ENCODE measurements at places on chromosomes 7 and 10.

GRCh38 chr7:155831807-155832524 lies 19.7 kb upstream of the SHH start:
- DNase-seq: no peak

- no peak for DNase-seq
These were observed 104.5 kb downstream of the CYP26A1 start for GRCh38 chr10:93178226-93178625.

GRCh38 chr7:108313086-108313485 lies 143.2 kb downstream of the NRCAM start:
- no peak for DNase-seq

DNA sequence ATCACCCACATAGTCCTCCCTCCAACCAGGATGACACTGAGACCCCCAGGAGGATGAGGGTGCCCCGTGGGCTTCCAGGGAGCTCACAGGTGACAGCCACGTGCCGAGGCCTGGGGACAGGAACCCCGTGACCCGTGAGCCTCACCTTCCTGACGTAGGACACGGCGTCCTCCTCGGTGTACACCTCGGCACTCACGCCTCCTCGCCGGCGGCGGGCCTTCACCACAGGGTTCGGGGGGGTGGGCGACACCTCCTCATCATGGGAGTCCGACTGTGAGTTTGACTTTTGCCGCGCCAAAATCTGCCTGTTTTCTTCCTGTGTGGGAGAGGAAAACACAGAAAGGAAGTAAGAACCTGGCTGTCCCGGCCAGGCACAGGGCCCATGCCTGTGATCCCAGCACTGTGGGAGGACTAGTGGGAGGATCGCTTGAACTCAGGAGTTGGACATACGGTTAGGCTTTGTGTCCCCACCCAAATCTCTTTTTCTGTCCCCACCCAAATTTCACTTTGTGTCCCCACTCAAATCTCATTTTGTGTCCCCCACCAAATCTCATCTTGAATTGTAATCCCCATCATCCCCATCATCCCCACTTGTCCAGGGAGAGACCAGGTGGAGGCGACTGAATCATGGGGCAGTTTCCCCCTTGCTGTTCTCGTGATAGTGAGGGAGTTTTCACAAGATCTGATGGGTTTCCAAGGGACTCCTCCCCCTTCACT lies 45.9 kb upstream of the DNAAF5 start:
- DNase-seq: no peak

DNA sequence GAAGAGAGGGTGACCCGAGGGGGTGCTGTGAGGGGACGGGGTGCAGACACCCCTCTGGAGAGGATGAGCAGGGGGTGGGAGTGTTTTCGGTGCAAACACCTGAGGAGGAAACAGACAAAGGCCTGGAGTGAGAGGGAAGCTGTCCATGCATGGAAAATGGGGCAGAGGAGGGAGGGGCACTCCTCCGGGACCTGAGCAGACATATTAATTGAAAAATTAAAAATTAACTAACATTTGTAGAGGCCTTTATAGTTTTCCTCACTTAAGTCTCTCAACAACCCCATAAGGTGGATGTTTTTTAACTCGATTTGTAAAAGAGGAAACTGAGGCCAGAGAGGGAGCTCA lies 1.2 kb downstream of the VPS37D start:
- DNase-seq: no peak

DNA sequence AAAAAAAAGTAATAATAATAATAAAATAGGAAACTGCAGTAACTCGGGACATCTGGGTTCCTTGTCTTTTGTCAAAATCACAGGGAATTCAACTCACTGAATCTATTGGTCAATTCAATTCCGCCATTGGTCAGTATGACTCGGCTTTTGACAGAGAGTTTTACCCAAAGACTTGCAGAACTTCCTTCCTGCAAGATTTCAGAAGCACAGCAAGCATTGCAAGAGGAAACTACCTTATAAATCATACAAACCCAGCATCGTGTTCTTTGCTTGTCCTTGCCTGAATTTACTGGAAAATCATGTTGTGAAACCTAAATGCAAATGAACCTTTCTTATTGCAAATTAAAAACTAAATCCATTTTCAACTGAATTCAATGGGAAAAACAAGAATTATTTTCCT lies 15.5 kb downstream of the KLF6 start:
- DNase-seq: no peak

GRCh38 chr7:35485436-35485835 lies 209.5 kb downstream of the HERPUD2 start:
- no peak for DNase-seq

DNA sequence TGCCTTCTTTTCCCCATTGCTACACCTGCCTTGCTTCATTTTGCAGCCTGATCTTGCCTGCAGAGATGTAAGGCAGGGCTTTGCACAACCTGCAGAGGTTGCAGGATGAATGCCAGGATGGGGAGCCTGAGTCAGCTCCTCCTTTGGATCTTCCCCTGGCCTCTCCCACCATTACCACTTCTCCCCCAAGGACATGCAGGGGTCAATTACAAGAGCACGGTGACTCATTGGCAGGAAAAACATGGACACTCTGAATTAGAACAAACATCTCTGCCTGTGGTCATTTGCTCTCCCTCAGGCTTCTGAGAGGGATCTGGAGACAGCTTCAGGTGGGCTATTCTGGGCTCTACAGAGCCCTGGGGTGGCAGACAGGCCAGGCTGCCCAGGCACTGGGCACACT lies 89.2 kb downstream of the HERPUD2 start:
- DNase-seq: no peak

- no peak for DNase-seq
These were observed 148.1 kb downstream of the ADARB2 start for GRCh38 chr10:1589257-1589656.

DNA sequence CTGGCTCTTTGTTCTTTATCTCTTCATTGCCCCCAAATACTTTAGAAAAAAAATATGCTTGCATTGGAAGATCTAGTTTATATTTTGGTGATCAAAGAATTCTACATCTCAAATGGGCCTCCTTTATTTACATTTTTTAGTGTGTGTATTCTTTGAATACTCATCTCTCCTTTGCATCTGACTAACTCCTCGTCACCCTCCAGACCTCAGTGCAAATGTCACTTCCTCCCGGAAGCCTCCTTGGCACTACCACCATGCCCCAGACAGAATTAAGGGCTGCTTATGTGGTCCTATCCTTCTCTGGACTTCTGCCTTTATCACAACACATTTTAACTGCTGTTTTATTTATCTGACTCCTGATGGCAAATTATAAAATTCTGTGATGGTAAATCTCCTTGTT lies 52.0 kb upstream of the PPP1R3C start:
- DNase-seq: no peak

DNA sequence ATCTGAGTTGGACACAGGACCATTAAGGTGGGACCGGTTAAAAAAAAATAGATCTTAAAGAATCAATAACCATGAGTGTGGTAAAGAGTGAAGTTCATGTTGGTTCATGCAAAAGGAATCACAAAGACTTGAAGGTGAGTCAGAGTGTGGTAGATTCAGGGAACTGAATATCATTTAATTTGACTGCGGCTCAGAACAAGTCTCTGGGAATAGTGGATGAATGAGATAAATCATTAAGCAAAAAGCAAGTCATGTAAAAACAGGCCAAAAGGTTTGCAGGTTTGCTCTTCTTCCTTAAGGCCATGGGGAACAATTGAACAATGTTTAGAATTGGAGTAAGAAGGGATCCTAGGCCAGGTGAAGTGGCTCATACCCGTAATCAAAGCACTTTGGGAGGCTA lies 385.8 kb downstream of the ETV1 start:
- no peak for DNase-seq

GRCh38 chr10:133117688-133118071 lies 30.0 kb downstream of the ADGRA1 start:
- DNase-seq: no peak

DNA sequence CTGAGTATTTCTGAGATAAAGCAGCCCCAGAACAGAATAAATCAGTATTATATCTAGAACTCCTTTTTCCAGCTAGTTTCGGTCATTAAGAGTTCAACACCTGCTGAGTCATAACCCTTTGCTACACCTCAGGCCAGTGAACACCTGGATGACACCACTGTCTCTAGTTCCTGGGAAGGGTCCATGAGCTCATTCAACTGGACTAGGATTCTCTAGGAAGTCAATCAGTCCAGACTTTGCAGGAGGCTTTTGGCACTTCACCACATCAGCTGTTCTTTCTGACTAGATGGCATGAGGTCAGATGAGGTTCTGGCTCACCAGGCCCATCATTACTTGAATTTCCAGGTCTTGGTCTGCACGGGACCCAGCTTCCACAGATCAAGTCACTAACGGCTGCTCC lies 11.7 kb downstream of the SLC39A12 start:
- no peak for DNase-seq

Data from T-helper 2 cell (primary cell).